Astrocyte of the cerebellum (primary cell): ENCODE measurements at places on chromosomes 7 and 10.

DNA sequence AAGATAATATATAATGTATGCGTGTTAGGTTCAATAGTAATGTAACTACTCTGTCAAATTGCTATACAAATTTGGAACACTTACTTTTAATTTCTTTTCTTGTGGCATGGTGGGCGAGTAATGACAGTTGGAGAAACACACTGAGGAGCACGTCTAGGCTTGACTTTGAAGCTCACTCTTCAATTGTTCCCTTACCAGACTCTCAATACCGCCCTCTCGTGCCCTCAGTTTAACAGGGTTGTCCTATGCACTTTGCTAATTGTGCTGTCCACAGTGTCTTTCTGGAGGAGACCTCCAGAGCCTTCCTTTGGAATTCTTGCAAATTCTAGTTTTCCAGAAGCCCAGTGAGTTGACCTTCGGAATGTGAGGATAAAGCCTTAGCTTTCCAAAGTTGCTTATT is 107.2 kb upstream of the RELN start:
- DNase-seq: no peak

DNA sequence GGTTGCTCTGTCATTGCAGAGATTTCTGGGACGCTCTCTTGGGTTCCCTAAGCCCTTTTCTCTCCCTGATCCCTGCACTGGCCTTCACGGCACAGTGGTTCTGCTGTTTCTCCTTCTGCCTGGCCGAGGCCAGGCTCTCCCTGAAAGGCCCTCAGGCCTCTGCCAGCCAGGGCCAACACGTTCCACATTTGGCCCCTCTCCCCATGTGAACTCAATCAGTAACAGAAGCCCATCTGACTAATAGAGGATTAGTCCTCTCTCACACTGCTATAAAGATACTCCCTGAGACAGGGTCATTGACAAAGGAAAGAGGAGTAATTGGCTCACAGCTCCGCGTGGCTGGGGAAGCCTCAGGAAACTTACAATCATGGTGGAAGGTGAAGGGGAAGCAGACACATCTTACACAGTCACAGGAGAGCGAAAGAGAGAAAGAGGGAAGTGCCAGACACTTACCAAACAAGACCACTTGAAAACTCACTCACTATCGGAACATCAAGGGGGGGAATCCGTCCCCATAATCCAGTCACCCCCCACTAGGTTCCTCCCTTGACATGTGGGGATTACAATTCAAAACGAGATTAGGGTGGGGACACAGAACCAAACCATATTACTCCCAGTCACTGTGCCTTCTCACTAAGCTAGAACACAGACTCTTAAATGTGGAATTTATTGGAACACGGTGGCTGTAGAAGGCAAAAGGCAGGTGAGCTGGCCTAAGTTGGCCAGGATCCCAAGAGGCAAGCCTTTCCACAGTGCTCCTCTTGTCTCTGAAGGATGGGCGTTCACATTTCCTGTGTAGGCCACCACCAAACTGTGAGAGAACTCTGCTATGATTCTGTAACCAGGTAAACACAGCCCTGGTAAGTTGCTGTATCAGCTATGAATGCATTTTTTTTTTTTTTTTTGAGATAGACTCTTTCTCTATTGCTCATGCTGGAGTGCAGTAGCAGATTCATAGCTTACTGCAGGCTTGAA is 8.8 kb downstream of the FZD8 start:
- no peak for DNase-seq

GRCh38 chr10:83713423-83713822 is 425.9 kb upstream of the GHITM start:
- no peak for DNase-seq

DNA sequence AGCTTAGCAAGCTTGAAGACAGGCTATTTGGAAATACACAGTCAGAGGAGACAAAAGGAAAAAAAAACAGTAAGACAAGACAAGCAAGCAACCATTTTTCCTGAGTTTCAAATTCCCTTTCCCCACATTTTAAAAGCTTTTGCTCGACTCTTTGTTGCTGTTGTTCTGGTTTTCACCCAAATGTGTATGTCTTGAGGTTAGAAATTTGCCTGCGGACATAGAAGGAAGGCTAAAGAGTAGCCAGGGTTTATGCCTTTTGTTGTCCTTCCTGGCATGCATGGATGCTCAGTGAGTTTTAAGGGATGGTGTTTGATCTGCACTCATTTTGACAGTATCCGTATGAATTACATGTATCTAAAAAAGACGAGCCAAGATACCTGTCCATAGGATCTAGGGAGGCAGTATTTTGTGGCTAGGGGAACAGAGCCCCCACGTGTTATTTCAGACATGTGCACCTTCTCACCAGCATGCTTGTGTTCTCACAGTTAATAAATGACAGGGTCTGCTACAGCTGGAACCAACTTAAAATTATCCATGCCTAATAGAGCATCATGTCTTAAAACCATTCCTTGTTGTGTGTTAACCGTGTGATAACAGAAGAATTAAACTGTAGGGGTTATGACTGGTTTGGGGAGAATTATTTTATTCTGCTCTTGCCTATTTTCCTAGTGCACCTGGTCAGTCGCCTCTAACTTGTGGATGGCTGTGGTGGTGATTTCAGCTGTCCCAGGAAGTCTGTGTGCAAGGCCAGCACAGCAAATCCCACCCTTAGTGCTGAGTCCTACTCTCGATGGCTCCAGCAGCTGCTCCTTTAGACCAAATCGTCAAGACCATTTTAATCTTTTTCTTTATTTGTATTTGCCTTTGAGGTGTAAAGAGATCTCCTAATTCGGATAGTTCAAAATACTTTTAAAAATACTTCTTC is 9.1 kb downstream of the WIPF3 start:
- DNase-seq: no peak

GRCh38 chr7:152871005-152871677 is 111.6 kb downstream of the ACTR3B start:
- DNase-seq: no peak

DNA sequence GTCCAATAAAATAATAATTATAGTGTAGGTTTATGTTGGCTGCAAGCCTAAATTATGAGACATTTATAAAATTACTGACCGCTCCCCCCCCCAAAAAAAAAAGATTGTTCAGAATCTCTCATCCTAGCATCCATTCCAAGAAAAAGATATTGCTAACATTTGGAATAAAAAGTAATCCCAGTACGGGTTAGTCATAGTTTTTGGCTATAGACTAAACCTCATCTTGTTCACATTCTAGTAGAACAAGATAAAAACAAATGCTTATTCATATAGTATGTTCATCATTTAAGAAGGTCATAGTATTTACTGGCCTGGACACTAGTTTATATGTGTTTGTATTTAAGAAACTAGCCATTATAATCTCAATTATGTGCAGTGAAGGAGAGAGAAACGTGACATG is 44.0 kb downstream of the ADK start:
- no peak for DNase-seq

- DNase-seq: no peak
Observed at GRCh38 chr10:133455611-133456031, 1.9 kb downstream of the SCART1 start.

- no peak for DNase-seq
Observed at GRCh38 chr7:26141077-26141476, 10.9 kb upstream of the NFE2L3 start.
